ENCODE measurements at places on chromosomes 1 and 21.

DNA sequence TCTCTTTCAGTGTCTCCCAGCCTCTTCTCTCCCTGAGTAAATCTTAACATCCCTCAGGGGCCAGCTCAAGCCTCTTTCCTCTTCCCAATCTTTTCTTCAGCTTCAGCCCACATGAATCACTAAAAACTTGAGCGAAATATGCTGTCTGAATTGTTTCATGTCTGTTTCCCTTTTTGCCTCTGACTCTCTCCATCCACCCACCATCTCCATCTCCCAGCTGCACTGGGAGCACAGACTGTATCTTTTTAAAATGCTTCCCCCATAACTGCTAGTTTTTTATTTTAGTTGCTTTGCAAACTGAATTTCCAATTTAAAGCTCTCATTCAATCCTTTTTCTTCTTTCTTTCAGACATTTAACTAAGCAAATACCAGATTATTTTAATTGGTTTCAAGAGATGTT lies 3.0 kb upstream of the AHCTF1 start:
- no peak for DNase-seq

GRCh38 chr1:156075775-156076204 lies 6.5 kb downstream of the MEX3A start:
- no peak for DNase-seq

DNA sequence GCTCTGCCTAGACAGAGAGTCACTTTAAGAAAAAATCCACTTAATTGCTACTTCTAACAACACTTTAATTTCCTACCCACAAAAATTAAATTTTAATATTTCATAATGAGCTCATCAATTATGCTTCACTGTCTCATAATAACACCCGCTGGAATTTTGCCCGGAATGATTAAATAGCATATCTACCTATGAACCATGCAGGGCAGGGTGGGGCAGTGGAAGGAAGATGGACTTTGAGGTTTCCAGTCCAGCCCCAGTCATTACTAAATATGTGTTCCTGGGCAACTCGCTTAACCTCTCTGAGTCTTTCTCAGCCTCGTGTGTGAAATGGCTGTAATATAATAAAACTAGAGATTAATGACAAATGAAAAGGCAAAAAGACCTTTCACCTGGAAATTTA lies 32.8 kb upstream of the SLC45A1 start:
- no peak for DNase-seq

- DNase-seq = no peak
Observed at GRCh38 chr1:1442069-1442770, 6.7 kb downstream of the VWA1 start.

DNA sequence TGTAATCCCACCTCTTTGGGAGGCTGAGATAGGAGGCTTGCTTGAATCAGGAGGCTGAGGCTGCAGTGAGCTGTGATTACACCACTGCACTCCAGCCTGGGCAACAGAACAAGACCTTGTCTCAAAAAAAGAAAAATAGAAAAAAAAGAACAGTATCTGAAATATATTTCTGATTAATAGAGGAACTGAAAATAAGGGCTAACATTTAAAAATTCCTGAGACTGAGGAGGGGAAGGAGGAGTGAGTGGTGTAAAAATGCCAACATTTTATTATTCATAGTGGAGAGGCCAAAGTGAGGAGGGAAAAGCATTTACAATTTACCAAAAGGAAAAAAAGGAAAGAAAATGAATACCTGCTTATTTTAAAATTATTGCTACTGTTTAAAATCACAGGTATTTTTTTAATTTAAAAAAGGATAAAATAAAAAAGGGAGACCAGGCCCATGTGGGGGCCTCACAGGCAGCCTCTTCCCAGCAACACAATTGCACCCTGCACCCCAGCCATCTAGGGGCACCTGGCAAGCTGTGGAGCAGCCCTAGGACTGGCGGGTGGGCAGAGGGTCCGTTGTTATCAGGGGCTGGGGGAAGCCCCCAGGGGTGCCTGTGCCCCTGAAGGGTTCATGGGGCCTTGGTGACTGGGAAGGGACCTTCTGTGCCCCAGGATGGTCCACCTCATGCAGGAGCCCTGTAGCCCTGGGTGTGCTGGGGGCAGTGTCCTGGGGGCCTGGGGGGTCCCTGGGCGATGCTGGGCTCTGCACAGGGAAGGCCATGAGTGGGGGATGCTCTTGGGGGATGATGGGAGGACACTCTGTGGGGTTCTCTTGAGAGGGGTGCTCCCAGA lies 34.8 kb upstream of the ADARB1 start:
- DNase-seq = no peak

DNA sequence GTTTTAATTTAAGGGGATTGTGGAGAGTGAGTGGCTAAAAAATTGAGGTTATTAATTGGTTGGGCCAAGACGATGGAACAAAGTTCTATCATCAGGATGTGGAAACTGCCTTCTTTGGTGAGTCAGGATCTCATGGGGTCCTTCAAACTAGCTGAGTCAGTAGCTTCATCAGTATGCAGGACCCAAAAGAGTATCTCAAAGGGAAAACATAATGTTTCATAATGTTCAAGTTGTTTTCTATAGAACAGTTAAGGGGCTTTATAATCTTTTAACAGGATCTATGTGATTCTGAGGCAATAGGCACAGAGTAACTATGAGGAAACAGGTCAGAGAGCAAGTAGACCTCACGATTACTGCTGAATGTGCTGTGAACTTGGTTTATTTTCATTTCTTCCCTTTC lies 3.2 kb upstream of the OLFML2B start:
- no peak for DNase-seq

DNA sequence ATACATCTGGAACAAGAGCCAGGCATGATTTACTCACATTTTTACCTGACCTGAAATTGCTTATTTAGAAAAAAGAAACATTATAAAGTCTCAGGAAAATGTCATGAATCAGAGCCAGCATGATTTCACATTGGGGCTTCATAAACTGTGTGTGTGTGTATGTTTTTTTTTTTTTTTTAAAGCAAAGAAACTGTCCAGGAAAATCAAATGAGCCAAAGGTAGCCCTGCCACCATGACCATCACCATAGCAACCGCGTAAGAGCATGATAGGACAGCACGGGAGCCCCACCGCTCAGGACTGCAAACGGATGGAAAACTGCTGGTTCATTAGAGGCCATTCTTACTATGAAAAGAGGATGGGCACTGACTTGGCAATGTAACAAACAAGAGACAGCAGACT lies 139.2 kb downstream of the NTMT2 start:
- DNase-seq = no peak

DNA sequence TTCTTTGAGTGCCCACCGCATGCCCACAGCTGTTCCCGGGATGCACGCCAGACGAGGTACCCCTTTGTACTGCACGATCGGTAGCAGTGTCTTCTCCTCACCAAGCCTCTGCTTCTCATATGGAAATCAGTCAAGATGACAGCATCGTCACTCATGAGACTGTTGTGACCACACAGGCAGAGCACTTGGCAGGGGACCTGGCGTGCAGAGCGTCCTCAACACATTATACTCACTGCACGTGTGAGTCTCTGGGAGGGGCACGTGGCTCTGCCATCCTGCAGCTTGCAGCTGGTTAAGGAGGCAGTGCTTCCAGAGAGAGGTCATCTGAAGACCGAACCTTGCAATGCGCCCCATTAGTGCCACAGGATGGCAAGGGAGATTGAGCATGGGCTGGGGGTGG lies 266.8 kb downstream of the NPHP4 start:
- no peak for DNase-seq

DNA sequence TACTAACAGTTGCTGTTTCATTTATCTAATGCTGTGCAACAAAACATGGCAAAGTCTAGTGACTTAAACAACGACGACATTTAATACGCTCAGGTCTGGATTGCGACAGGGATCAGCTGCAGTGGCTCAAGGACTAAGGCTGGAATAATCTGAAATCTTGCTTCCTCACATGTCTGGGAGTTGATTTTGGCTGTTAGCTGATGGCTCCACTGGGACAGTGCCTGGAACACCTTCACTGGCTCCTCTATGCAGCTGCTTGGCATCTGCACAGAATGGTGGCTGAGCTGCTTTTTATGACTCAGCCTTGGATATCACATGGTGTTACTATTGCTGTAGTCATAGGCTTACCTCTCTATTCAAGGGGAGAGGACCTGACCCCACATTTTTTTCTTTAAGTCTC lies 24.0 kb upstream of the BTG3 start:
- DNase-seq = no peak

DNA sequence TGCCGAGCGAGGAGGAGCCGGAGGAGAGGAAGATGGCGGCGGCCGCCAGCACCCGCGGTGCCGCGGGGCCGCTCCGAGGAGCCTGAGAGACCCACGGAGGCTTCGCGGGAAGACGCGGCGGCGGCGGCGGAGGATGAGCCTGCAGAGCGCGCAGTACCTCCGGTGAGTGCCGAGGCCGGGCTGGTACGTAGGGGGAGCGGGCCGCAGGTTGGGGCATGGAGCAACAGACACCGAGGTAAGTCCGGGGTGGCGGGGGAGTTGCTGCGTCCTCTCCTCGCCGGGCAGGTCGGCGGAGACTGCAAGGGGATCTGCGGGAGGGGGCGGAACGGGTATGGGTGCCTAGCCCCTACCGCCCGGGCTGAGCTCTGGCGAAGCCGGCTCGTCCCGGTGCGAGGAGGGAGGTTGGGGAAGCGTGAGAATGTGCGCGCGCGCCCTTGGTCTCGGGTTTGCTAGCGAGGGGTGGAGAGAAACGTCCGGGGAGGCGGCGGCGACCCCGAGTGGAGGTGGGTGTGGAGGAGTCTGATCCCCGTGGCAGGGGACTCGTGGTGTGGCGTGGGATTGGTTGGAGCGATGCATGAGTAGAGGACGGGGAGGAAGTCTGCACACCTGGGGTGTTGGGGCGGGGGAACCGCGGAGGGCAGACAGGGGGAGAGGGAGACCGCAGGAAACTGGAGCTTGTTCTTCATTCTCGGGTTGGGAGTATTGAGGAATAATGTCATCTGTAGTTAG lies at the start of gene SMG7:
TSS of gene SMG7 (plus strand) at position 12 of the 729 bp plus-strand sequence. CDS start at position 134, 122 bp downstream.
- peak; percentile 56 for DNase-seq
